ENCODE measurements at places on chromosomes 4 and X.

GRCh38 chr4:149972407-149972806 lies 105.8 kb upstream of the DCLK2 start:
- DNase-seq: no peak

- DNase-seq: no peak
Observed at GRCh38 chrX:346034-346813, 27.6 kb upstream of the GTPBP6 start.

- no peak for DNase-seq
Observed at GRCh38 chr4:5992828-5993321, 25.4 kb downstream of the C4orf50 start.

GRCh38 chrX:1261285-1261684 lies 7.3 kb upstream of the CSF2RA start:
- DNase-seq: no peak

- no peak for DNase-seq
Observed at GRCh38 chrX:140510895-140511295, 6.0 kb upstream of the SOX3 start.

DNA sequence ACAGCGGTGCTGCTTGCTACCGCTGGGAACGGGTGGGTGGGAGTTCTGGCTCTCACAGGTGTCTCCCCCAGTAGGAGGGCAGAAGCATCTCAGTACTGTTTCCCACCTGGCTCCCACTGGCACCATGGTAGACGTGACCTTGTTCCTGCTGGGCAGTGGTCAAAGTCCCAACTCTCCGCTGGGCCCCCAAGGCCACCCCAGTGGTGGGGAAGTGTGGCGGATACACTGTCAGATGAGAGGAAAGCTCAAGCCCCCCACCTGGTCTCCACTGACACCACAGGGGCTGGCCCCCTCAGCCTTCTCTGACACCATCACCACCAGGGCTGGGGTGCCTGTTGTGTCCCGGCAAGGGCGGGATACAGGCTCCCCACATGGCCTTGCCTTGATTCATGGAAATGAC lies 24.6 kb downstream of the LETM1 start:
- no peak for DNase-seq

- no peak for DNase-seq
Observed at GRCh38 chr4:153573221-153573620, 107.1 kb downstream of the TMEM131L start.

GRCh38 chrX:72080150-72080549 lies 51.6 kb downstream of the RTL5 start:
- no peak for DNase-seq

- no peak for DNase-seq
Observed at GRCh38 chr4:73943555-73943954, 38.3 kb downstream of the PF4 start.

DNA sequence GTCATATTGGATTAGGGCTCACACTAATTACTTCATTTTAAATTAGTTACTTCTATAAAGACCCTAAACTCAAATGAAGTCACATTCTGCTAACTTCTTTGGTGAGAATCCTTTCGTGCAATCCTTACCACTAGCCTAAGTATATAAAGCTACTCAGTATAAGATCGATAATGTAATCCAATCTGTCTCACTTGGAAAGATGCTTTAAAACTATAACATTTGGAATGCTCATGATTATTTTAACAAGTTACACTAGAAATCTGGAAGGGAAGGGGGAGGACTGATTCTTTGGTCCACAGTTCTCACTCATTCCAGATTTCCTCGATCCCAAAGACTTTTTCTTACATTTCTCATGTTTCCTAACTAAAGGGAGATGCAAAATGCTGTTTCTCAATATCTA lies 336.4 kb upstream of the SLIT2 start:
- DNase-seq: no peak

GRCh38 chrX:94977986-94978385 lies 1304.0 kb downstream of the FAM133A start:
- DNase-seq: no peak

DNA sequence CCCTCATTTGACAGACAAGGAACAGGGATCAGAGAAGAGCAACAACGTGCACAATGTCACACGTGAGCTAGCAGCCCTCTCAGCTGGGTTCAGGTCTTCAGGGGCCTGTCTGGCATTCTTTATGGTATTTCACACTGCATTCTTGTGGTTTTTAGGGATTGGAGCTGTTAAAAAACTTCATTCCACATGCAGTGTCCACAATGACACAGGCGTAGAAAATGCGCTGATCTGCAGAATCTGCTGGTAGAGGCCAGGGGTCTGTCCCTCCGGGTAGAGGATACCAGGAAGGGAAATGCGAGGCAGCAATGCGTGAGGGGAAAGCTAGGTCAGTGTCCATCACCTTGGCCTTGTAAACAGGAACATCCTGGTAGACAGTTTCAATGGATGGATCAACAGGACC lies 36.6 kb downstream of the MAP7D3 start:
- peak; percentile 92 for DNase-seq

DNA sequence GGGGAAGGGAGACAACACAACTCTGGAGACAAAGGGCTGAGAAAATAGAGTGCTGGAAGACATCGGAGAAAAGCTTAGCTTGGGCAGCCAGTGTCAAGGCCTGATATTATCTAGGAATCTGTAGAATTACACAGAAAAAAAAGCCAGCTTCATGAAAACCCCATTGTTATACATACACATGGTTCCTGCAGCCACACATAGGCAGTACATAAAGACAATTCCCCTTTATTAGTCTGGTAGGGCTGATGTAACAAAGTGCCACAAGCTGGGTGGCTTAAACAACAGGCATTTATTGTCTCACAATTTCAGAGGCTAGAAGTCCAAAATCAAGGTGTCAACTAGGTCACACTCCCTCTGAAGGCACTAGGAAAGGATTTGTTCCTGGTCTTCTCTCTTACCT lies 503.5 kb downstream of the MID1IP1 start:
- no peak for DNase-seq

GRCh38 chr4:155496294-155496626 lies 119.5 kb upstream of the MAP9 start:
- no peak for DNase-seq

- DNase-seq: no peak
Observed at GRCh38 chr4:38951598-38951997, 80.6 kb downstream of the TMEM156 start.

DNA sequence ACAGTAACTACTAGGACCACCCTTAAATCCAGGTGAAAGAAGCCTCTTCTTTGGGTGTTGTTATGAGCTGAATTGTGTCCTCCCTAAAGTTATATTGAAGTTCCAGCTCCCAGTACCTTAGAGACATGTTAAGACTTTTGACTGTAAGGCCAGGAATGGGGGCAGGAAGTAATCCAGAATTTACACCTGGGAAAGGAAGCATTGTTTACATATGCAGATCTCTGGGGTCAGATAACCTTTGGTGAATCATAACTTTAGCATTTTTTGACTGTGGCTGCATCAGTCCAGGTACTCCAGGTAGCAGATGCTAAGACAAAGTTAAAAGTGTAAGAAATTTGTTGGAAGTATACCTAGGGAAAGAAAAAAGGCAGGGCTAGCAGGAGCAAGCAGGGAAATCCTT lies 104.9 kb upstream of the CENPE start:
- DNase-seq: no peak

DNA sequence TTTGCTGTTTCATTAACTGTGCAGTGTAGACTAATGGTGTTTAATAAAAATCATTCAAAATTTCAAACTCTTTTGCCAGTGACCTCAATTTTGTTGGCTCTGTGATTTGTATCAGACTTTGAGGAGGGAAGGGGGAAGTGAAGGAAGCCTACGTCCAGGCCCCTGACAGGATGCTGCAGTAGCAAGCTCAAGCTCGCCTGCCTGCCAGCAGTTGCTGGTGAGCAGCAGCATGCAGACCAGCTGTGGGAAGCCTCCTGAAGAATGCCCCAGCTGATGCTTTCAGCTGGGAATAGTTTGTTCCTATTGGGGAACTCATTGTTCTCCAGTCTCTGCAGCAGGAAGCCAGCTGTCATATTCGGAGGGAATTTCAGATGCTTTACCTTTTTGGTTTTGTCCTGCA lies 495.2 kb downstream of the AFF2 start:
- no peak for DNase-seq

DNA sequence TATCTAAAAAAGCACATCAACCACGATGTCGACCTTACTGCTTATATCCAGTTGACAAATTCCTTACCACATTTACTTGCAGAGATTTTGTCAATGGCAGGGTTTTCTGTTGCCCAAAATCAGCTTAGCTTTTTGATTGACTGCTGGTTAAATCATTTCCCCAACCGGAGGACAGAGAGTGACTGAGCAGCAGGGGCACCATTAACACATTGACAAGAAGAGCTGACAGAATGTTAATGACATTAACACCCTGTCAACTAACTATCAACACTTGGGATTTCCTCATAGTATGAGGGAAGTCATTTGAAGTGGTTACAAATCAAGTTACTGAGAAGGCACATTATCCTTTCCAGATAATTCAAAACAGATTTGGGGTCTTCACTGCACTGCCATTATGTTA lies 368.4 kb downstream of the RPA4 start:
- DNase-seq: no peak

GRCh38 chrX:153507484-153508178 lies 9.8 kb upstream of the ATP2B3 start:
- peak; percentile 68 for DNase-seq

- no peak for DNase-seq
Observed at GRCh38 chrX:107551546-107551945, 76.8 kb upstream of the PRPS1 start.

DNA sequence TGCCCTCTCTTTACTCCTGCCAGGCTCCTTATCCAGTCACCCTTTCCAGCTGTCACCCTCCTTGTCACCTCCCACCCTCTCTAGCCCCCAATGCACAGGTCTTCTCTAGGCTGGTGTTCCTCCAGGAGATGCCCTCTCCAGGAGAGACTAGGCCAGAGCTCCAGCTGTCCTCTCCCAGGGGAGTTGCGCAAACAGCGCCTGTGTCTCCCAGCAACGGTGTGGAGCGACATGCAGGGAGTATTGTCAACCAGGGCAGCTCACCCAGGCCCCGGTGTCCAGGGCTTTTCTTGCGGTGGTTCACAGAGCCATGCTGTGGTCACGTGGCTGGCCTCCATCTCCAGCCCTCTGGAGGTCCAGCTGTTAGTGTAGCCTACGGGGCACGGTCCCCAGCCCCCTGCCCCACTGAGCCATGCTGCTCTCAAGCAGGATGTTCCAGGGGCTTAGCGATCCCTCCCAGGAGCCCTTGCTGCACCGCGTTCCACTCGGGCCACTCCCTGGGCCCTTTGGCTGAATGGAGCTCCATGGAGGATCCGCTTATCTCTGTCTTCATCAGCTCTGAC lies 34.8 kb downstream of the CCNQ start:
- DNase-seq: no peak

- no peak for DNase-seq
Observed at GRCh38 chr4:178090640-178091411, 648.6 kb upstream of the AGA start.

GRCh38 chr4:139266583-139267257 lies 13.3 kb downstream of the MGARP start:
- peak; percentile 78 for DNase-seq

DNA sequence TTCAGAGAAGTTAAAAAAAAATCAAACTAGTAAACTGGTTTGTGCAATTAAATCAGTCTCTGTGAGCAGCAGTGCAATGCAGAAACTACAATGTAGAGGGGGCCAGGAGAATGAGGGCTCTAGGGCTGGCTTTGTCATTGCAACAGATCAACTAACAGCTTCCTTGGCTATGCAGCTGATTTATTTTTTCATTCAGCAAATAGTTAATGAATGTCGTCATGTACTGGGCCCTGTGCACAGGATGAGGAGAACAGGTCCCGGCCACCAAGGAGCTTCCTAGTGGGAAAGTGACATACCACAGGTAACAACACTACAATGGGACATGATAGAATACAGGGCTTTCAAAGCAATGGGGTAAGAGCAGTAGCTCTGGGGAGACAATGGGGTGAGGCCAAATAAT lies 190.1 kb downstream of the NSUN7 start:
- DNase-seq: no peak

- no peak for DNase-seq
Observed at GRCh38 chr4:32268863-32269262, 1548.7 kb downstream of the PCDH7 start.

- DNase-seq: no peak
Observed at GRCh38 chr4:1061056-1061700, 49.8 kb downstream of the FGFRL1 start.

DNA sequence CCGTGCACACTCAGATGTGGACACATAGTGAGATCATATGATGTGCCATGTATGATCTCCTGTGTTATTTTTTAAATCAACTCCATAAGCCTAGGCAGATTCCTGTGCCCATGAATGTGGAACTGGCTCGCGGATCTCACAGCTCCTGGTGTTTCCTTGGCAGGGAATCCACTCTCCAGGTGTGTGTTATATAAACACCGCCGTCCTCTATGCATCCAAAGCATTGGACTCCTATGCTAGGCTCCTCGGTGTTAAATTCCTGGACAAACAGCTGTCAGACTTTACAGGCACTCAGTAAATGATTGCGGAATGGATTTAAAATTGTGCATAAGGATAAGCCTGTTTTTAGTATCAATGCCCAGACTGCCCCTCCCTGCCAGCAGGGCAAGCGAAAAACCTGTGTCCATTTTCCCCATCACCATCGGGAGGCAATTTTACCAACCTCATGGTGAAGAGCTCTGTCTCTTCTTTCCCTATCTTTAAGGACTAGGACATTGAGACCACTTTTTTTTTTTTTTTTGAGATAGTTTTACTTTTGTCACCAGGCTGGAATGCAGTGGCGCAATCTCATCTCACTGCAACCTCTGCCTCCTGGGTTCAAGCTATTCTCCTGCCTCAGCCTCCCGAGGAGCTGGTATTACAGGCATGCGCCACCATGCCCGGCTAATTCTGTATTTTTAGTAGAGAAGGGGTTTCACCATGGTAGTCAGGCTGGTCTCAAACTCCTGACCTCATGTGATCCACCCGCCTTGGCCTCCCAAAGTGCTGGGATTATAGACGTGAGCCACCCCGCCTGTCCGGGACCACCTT lies 23.6 kb upstream of the GPR78 start:
- DNase-seq: peak; percentile 51

DNA sequence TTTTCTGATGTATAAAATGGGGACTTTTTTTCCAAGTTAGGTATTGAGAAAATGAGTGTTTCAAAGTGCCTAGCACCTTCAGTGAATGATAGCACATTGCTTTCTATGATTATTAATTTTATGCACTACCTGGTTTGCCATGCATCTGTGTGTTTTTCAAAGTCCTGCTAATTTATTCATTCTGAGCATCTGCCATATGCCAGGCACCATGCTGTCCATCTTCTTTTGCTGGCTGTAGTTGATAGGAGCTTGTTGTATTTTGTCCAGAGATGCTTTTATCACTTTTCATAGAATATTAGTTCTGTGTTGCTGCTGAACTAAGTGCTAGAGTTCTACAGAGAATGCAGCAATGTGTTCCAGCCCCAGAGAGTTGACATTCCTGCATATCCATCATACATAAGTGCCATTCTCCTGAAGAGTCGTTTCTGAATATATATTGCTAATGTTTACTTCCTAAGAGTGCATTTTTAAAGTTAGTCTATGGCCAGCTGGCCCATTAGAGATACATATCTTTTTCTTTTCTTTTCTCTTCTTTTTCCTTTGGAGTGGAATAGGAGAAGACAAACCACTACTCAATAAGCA lies 49.0 kb upstream of the CLNK start:
- no peak for DNase-seq

- DNase-seq: no peak
Observed at GRCh38 chrX:39161611-39162255, 360.5 kb downstream of the MID1IP1 start.
